ENCODE measurements at places on chromosomes 3 and 15.
A peak's percentile ranks its signal among the peaks of the same experiment; 100 is the strongest.

DNA sequence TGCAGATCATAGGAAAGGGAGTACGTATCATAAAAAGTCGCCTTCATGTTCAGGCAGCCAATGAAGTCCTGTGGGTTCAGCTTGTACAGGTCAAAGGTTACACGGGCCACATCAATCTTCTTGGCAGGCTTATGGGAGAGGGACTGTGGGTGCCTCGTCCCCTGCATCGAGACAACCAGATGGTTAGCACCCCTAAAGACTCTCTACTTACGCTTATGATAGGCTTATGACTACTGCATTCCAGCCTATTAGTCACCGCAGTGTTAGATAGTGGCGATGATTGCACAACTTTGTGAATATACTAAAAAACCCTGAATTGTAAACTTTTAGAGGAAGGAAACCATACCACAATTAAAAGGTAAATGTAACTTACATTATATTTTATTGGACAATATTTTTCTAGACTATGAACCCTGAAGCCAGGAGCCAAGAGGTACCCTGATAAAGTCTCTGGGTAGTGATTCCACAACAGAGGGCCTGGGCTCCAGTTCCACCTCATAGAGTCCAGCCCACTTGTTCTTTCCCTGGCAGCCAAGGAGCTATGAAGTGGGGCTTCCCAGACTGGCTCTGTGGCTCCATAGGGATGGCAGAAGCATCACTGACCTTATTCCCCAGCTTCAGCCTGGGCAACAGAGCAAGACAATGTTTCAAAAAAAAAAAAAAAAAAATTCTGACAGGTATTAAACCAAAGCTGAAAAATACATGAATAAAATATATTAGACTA lies 2.5 kb upstream of the FANCD2 start:
- no peak for DNase-seq

DNA sequence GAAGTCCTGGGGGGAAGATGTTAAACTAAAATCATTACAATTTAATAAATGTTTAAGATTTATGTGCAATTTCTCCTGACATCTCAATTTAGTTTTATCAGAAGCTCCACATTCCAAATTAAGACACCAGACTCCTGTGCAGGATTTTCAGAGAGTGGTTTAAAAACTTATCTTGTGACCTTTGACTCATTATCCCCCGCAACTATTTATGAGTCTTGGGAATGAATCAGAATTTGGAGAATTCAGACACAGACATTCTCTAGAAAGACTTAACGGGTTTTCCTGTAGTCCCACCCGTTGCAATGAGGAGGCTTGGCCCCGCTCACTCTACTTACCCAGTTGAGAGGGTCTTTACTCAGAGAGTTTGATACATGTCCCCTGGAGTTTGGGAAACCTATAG lies 7.1 kb downstream of the OR5K2 start:
- no peak for DNase-seq

- no peak for DNase-seq
Observed at GRCh38 chr3:50610181-50610971, 1.2 kb downstream of the CISH start.

DNA sequence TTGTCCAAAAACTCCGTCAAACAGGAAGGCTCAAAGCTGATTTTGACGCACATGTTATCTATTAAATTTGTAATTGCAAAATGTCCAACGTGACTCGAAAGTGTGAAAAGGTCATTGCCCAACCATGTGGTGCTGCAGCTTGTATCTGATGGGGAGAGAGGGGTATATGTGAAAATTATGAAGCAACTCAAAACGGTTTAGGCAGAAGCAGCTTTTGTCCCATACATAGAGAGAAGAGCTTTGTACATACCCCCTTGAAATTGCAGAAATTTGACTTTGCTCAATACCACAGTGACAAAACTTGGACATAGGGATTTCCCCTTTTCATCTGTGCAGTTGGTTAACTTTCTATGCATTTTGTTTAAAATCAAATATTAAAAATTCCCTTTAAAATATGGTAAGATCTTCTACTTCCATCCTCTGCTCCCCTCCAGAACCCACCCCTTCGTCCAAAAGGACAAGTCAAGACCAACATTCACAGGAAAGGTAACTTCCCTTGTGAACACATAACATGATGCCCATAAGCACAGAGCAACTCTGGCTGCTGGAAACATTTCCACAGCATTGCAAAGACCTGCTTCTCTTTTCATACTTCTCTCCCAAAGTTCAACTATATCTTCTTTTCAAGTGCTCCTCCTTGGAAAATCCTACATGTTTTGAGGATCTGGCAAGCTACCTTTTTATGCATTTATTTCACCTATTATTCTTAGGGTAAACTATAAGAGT lies 253.7 kb upstream of the THBS1 start:
- no peak for DNase-seq

DNA sequence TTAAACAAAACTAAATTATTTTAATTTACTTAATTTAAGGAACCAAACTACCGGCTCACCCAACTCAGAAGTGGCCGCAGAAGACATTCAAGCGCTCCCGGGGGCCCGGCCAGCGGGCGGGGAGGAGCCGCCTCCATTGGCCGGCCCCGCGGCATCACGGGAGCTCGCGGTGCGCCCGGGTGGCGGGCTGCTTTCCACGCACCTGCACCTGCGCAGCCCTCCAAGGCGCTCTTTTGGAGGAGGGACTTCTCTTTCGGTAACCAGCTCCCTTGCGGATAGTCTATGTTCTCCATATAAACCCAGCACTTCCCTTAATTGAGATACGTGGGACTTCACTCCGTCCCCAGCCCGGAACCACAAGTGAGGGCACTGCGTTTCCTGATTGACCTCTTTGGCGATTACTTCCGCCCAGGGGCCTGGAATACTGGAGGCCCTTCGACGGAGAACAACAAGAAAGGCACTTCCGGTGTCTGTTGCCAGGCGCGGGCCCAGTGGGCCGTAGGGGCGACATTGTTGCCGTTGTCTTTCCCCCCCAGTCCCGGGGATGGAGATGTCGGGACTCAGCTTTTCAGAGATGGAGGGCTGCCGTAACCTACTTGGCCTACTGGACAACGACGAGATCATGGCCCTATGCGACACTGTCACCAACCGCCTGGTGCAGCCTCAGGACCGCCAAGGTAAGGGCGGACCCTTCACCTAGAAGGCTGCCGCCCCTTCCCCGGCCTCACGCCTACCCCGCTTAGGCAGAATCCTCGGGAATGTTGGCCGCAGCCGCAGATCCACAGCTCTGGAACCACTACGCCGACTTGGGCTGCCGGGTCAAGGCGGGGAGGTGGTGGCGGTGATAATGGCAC lies at the start of gene C3orf38:
C3orf38 (plus strand) TSS at position 451 of the 854 bp plus-strand sequence; CDS start at position 545, 94 bp downstream.
- DNase-seq, result peak; percentile 66

DNA sequence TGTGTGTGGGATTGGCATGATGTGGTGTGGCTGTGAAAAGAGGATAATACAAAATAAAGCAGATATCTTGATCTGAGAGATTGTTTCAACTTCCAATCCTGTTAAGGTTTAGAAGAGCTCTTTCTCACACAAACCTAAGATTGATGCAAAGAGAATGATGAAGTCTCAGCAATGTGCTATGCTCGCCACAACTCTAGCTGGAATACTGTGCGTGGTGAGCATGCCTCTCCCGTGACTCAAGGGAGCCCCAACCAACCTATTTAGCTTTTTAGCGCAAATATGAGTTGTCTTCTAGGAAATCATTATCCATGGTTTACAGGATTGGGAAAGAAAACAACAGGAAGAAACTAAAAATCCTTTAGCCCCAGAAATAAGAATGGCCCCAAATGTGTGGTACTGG lies 28.5 kb downstream of the BTLA start:
- DNase-seq, result no peak

GRCh38 chr15:51227940-51228732 lies 110.3 kb downstream of the CYP19A1 start:
- no peak for DNase-seq

GRCh38 chr15:60101416-60101815 lies 97.3 kb downstream of the FOXB1 start:
- DNase-seq, result no peak

- DNase-seq, result no peak
Observed at GRCh38 chr15:77112838-77113504, 42.1 kb upstream of the TSPAN3 start.

- no peak for DNase-seq
Observed at GRCh38 chr15:29889542-29890329, 67.5 kb upstream of the TJP1 start.

- no peak for DNase-seq
Observed at GRCh38 chr15:71951134-71951533, 140.8 kb downstream of the NR2E3 start.

DNA sequence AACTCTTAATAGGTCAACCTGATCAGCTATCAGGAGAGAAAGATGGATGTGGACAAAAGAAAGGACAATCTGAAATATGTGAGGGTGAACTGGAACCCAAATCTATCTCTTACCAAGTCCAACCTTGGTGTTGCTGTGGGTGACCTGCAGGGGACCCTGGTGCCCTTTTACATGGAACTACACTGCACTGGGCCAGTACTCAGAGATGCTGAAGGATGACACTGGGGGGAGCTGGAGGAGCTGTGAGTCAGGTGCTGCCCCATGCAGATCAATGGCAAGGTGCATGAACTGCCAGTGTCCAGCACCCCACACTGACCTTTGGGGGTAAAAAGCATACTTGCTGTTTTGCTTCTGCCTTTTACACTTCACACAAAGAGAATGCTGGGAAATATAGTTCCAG lies 55.6 kb upstream of the TBC1D5 start:
- DNase-seq, result no peak

DNA sequence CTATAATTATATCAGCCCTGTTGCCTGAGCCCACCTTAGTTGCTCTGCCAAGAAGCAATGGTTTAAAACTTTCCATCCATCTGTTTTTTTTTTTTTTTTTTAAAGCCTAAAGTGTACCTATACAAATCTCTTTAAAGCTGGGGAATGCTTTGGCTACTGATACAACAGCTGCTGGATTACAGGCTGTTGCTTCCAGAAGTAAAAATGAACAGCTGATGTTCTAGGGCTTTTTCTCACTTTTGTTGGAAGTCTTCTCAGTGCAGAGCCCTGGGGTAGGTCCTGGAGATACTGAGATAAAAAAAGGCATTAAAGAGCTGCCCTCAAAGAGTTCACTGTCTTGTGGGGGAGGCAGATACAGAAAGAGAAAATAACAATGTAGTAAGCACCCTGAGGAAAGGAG lies 218.1 kb downstream of the NLGN1 start:
- DNase-seq, result no peak

GRCh38 chr3:94402126-94402525 lies 339.3 kb downstream of the NSUN3 start:
- no peak for DNase-seq

- DNase-seq, result no peak
Observed at GRCh38 chr3:129068291-129068886, 7.8 kb downstream of the GP9 start.

- no peak for DNase-seq
Observed at GRCh38 chr3:185585518-185585858, 607 bp upstream of the SENP2 start.

GRCh38 chr3:4416961-4417360 lies 50.1 kb downstream of the SUMF1 start:
- no peak for DNase-seq

GRCh38 chr15:70361106-70361505 lies 263.4 kb upstream of the TLE3 start:
- DNase-seq, result no peak

GRCh38 chr15:63122002-63122875 lies 578 bp downstream of the LACTB start:
- peak; percentile 67 for DNase-seq

- no peak for DNase-seq
Observed at GRCh38 chr3:46869440-46869839, 6.2 kb upstream of the MYL3 start.

DNA sequence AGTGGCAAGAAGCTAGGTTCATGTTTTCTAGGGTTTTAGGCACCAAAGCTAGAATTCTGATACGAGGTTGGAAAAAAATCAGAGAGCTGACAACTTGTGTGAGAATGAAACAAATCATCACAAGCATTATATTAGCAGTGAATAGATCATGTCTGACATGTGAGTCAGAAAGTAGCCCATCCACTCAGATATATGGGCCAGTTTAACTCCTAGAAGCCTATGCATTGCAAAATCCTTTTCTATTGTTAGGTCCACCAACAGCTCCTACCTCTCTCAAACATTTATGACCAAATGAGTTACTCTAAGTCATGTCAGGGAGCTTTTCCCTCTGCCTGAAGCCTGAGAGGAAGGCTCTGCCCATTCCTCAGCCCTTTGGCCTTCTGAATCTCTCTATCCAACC lies 44.0 kb downstream of the KBTBD12 start:
- DNase-seq, result no peak

DNA sequence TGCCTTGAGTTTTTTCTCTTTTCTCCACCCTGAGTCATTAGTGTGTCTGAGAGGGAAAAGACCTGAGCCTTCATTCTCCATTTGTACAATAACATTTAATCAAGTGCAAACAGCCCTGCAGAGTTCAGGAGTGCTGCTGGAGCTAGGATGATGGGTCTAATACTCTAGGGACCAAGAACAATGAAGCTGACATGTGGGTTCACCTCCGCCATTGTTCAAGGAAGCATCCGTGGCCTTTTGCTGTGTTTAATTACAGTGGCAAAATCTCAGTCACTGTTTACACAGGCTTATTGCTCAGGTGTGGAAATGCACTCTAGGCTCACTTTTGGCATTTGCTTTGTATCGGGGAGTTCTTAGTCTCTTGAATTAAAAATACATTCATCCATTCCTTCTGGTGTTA lies 259.6 kb downstream of the LRTM1 start:
- no peak for DNase-seq

DNA sequence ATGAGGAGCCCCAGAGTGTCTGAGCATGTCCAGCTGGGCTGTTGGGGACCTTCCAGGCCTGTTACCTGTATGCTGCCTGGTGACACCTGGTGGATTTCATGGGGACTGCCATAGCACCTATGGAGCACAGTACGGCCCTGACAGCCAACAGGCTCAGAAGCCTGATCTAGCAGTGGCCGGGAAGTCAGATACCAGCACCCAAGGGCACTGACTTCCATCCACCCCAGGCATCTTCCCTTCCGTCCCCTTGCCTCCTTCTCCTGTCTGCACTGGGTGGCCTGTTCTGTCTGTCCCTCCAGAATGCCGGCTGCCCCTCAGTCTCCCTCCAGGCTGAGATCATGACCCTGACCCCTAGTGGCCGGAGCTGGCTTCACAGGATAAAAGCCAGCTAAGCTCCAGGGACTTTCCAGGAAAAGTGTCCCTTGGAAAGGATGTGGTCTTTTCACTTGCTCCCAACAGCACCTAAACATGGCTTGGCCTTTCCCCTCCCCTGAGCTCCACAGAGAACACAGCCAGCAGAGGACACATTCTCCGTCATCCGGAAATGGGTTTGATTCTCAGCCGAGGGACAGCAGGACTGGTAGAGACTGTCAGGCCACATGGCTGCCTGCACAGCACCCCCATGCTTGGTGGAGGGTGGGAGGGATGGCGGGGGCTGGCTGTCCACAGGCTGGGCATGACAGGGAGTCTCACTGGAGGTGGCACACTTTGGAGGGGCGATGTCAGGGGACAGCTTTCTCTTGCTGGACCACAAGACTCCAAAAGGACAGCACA lies 9.5 kb downstream of the RPS17 start:
- DNase-seq, result peak; percentile 40

DNA sequence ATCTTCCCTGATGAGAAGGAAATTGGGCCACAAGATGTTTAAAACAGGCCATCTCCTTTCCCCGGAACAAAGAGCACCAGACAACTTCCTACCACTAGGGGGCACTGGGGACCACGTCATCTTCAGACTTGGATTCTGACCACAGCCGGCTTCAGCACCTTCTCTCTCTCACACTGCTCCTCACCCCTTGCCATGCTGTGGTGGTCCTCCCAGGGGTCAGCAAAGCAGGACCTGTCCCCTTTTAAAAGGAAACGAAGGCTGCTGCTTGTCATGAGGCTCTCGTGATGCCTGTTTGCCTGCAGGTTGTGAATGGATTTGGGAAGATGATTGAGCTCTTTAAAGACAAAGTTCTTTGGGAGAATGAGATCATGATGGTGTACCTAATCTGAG lies 16.2 kb downstream of the RFT1 start:
- DNase-seq, result peak; percentile 54
